Islet precursor cell (in vitro differentiated cells): ENCODE measurements at places on chromosomes 4 and X.
A peak's percentile ranks its signal among the peaks of the same experiment; 100 is the strongest.

DNA sequence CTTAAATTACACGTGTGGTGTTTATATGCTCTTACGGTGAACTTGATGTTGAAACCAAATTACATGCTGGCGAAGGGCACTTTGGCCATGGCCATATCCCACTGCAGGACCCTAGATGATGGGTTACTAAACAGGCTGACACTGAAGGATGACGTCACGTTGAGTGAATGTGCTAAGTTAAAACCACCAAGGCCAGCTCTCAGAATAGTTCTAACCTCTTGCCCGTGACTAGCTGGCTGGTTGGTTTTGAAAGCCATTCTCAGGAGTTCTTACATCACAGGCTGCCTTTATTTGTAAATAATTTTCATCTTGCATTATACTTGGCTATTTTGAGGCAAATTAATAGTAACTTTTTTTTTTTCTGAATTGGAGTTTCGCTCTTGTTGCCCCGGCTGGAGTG is 41.3 kb upstream of the PHEX start:
- no peak for DNase-seq

- no peak for DNase-seq
Observed at GRCh38 chr4:139247241-139247640, 32.8 kb downstream of the MGARP start.

DNA sequence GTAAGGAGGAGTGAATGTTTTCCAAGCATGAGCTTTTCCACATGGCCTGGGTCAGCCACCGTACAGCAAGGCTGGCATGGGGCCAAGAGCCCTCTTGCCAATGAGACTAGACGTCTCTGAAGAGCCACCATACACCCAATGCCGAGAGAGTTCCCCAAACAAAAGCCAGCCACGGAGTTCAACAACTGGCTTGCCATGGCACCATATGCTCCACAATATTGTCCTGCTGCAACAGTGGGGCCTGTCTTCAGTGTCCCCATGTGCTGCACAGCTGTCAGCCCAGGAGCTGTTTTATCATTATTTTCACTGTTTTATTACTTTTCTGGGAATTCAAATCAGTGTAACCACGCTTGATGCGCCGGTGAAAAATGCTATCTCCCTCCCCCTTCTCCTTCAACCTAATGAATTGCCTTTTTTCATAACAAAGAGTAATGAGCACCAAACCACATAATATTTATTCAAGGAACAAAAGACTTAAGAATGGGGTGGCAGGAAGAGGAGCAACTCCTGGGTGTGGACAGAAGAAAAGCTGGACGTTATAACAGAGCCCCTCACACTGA is 18.4 kb downstream of the MAML3 start:
- DNase-seq = no peak

DNA sequence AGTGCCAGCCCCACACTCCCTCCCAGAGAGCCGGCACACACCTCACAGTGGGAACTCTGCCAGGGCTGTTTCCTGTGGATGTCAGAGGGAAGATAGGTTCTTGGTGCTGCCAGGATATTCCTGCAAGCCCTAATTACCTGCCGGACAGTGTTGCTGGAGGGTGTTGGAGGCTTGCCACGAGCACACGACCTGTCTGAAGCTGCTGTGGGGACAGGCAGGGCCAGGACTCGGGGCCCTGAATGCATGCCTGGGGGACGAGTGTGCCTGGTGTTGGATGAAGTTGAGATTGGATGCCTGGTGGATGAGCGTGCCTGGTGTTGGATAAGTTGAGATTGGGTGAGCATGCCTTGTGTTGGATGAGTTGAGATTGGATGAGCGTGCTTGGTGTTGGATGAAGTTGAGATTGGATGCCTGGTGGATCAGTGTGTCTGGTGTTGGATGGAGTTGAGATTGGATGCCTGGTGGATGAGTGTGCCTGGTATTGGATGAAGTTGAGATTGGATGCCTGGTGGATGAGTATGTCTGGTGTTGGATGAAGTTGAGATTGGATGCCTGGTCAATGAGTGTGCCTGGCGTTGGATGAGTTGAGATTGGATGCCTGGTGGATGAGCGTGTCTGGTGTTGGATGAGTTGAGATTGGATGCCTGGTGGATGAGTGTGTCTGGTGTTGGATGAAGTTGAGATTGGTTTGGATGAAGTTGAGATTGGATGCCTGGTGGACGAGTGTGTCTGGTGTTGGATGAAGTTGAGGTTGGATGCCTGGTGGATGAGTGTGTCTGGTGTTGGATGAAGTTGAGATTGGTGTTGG is 23.2 kb upstream of the UVSSA start:
- peak; percentile 92 for DNase-seq

DNA sequence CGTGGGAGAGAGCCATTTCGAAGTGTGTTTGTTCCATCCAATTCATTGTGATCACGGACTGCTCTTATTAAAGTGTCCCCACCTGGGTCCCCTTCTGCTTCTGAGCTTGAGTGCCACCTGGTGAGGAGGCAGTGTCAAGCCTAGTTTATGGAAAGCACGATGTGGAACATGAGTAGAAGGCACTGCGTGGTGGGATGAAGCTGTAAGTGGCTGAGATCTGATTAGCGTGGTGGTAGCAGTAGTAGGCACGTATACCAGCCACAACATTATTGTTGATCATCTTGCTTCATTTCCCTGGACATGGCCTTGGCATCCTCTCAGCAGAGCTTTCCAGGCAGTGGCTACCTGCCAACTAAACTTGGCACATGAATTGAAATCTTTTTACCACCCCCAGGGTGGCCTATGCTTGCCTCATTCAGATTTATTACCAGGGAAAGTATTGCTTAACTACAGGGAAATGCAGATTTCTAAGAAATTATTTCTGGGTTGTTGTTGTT is 46.4 kb downstream of the GPAT3 start:
- DNase-seq = no peak

- no peak for DNase-seq
Observed at GRCh38 chrX:130443875-130444274, 42.1 kb downstream of the RBMX2 start.

DNA sequence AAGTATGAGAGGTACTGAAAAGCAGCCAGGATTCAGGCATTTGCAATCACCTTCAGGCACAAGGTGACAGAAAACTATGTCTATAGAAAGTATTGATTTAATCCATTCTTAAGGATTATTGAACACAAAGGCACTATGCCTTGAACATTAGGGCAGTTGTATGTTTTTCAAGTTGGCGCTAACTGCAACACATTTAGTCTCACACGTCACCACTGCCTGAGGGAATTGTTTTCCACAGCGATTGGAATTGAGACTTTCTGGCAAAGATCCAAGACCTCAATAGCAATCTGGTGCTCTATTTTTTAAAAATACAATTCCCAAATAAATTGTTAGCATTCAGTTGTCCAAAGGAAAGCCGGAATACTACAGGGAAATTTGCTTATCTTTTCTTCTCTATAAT is 52.7 kb upstream of the FTHL17 start:
- DNase-seq = no peak

GRCh38 chr4:121684561-121684960 is 12.2 kb downstream of the ANXA5 start:
- DNase-seq = no peak

- no peak for DNase-seq
Observed at GRCh38 chr4:20423420-20423819, 171.7 kb downstream of the SLIT2 start.

GRCh38 chrX:21986596-21986995 is 45.5 kb upstream of the PHEX start:
- DNase-seq = no peak

DNA sequence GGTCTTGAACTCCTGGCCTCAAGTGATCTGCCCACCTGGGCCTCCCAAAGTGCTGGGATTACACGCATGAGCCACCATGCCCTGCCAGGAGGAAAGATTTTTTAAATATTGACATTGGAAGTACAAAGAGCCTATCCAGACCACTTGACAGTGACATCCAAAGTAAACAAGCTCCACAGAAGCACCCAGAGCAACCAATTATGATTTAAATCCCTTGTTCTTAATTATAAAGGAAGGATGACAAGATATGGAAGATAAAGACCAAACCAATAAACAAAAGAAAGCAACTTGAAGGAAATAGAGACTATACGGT is 27.7 kb upstream of the RPL34 start:
- DNase-seq = no peak

- peak; percentile 77 for DNase-seq
Observed at GRCh38 chrX:149829751-149830191, 48.0 kb downstream of the MAGEA9 start.

DNA sequence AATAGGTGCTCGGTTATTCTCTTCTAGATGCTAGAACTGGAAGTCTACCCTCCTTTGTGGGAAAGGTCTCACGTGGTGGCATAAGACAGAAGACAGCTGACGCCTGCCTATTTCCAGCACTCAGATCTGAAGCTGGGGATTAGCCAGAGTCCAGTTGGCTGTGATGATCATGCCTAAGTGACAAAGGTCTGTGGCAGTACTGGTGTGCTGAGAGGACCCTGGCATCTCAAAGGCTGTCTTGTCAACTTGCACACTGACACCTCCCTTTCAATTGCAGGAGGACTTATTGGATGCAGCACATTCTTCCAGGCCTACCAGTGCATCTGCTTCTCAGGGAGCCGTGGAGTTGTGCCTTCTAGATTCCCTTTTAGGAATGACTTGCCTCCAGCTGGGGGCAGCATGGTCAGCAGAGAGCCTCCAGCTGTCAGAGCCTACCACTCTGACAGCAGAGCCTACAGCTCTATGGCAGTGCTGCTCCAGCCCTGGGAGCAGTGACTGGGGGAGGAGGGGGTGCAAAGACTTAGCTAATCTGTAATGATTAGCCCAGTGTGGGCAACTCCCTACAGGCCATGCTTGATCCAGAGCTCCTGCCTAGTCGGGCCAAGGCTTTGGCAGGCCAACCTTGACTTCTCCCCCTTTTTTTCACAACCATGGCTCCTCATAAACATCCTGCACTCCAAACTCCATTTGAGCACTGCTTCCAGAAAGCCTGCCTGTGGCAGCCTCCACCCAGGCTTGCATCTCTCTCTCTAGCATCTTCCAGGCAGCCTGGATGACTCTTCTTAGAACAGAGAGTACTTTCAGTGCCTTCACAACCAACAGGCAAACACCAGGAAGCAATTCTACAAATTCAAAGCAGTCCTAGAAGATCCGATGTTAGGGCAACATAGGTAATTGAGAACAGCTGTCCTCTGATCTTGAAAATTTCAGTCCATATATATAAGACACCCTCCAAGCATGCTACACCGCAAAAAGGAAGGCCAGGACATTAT is 13.8 kb upstream of the FGFBP2 start:
- no peak for DNase-seq

DNA sequence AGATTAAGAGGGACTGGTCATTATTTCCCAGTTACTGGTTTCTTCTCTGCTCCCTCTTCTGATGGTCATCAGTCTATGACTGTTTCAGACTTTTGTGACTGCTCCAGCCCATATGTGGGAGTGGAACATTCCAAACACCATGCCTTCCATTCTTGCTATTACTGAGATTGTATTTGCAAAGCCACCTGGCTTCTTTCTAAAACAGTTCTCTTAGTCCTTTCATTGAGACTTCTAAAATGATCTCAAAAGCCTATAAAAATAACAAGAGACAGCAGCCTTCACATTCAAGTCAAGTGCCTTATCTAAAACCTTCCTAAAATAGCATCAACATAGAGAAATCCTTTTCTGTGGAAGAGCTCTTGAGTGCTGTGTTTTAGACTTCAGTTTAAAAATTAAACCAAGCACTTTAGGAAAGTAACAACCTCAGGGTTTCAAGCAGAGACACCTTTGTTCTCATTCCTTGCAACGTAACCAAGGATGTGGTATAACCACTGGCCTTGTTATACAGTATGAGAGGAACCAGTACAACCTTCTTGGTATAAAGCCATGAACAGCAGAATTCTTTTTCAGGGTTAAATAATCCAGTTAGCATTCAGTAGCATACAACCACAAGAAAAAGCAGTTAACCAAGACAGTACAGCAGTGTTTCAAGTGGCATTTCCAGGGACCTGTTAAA is 97.1 kb downstream of the NFKB1 start:
- no peak for DNase-seq

GRCh38 chrX:4268676-4269075 is 555.2 kb upstream of the PRKX start:
- DNase-seq = no peak

- DNase-seq = no peak
Observed at GRCh38 chr4:169925678-169926077, 100.5 kb downstream of the MFAP3L start.

GRCh38 chr4:56804551-56804950 is 16.9 kb downstream of the SPINK2 start:
- DNase-seq = no peak

GRCh38 chr4:149311076-149311475 is 504.6 kb downstream of the IQCM start:
- DNase-seq = no peak

GRCh38 chr4:173990869-173991210 is 292.6 kb downstream of the FBXO8 start:
- DNase-seq = peak; percentile 60

- DNase-seq = no peak
Observed at GRCh38 chr4:110510955-110511544, 35.1 kb downstream of the ENPEP start.

DNA sequence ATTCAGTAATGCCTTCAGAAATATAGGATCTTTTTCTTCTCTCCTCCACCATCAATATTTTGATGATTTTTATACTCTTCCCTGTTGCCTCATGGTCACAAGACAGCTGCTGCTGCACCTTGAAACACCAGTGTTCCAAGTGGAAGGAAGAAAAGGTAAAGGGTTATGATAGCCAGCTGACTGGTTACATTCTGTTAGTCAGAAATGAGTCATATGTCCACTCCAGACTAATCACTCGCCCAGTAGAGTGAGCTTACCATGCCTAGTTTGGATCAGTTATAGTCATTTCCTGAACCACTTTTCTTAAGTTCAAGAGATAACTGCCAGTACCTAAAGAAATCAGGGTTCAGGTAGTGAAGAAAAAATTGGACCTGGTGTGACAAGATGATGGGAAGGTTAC is 532.3 kb upstream of the SMIM31 start:
- DNase-seq = no peak

DNA sequence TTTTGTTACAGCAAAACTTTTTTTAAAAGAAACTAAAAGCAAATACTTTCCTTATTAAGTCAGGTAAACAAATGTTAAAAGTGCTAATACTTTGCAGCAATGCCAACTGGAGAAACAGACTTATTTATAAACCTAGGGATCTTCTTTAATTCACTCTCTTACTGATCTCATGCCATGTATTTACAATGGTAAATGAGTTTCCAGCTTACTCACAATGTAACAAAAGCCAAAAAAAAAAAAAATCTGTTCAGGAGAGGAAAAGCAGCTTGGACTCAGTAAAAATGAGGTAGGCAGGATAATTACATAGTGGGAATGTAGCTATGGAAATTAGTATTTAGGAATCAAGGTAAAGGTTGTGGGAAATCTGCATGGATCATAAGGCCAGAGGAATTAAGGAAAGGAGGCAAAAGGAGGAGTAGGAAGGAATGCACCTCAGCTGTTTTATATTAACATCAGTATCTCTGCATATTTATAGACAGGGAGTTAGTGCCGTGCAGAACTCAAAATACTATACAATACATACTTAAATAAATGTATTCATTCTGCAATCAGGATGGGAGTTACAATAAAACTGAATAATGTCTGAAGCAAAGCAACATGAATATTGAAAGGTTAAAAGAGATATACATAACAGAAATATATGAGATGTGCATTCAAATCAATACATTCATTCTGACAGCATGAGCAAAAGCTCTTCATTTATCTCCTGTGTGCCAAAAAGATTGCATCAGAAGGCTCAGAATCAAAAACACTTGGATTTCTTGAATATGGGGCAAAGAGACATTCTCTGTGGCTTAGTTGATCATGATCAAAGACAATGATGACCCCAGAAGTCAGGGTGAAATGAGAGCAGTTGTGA is 57.9 kb upstream of the ETNPPL start:
- no peak for DNase-seq

- DNase-seq = peak; percentile 77
Observed at GRCh38 chrX:71910986-71911730, 513 bp downstream of the NHSL2 start.
